Peyer's patch (tissue), 4 donors: ENCODE measurements at places on chromosomes 16 and 17.

- DNase-seq: no peak
Observed at GRCh38 chr16:14499110-14499509, 130.9 kb downstream of the PARN start.

DNA sequence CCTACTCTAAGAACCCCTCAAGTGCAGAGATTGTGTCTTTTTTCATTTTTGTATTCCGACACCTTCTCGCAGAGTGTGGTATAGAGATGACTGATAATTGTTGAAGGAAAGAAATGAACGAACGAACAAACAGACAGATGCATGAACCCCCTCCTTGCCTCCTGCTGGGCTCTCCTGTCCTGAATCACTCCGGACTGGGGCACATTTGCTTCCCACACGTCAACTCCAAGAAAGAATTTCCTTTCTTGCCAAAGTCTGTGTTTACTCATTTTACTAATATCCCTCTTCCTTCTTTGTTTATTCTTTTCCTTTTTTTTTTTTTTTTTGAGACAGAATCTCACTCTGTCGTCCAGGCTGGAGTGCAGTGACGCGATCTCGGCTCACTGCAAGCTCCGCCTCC, 37.5 kb upstream of the BHLHA9 start:
- DNase-seq: no peak

DNA sequence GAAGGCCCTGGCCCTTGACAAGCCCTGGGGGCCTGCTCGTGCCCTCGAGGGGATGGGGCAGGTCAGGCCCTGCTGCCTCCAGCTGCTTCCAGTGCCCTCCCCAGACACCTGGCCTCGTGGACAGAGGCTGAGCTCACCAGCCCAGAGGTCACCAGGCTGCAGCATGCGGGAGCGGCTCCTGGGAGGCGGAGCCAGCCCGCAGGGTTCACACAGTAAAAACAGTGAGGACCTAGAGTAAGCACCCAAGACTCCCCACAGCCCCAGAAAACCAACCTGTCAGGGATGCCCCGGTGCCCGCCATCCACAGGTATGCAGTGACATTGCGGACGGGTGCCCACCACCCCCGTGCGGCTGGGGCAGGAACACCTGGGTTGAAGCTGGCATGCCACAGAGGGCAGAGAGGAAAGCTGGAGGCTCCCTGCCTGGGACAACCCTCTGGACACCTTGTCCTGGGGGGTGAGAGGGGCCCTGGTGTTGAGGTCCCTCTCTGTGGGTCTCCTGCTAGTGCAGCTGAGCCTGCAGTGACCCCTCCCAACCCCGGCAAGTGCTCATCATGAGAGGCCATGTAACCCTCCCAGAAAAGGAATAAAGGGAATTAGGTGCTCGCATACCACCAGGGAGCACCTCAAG, 62.1 kb downstream of the LMF1 start:
- no peak for DNase-seq

DNA sequence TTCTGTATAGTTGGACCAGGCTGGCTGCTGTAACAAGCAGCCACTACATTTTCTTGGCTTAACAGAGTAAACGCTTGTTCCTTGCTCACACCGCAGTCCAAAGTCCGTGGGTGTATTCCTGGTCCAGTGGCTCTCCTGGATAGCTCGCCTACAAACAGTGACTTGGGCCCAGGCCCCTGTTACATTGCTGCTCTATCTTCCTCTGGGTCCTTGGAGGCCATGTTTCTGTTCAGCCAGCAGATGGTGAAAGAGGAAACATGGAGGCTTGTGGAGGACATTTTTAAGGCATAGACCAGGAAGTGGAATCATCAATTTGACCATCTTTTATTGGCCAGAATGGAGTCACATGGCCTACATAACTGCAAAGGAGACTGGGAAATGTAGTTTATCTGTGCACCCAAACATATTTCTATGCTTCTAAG, 55.1 kb downstream of the ATP2C2 start:
- DNase-seq: no peak

- DNase-seq: no peak
Observed at GRCh38 chr17:32330147-32330546, 11.8 kb downstream of the C17orf75 start.

GRCh38 chr17:607361-608147, 107.1 kb downstream of the VPS53 start:
- DNase-seq: no peak

GRCh38 chr16:71709229-71709781, 15.2 kb downstream of the PHLPP2 start:
- DNase-seq: no peak

- DNase-seq: no peak
Observed at GRCh38 chr17:65813306-65813705, 251.9 kb upstream of the AXIN2 start.

GRCh38 chr17:10327640-10328039, 45.2 kb downstream of the MYH13 start:
- DNase-seq: peak; percentile 60

DNA sequence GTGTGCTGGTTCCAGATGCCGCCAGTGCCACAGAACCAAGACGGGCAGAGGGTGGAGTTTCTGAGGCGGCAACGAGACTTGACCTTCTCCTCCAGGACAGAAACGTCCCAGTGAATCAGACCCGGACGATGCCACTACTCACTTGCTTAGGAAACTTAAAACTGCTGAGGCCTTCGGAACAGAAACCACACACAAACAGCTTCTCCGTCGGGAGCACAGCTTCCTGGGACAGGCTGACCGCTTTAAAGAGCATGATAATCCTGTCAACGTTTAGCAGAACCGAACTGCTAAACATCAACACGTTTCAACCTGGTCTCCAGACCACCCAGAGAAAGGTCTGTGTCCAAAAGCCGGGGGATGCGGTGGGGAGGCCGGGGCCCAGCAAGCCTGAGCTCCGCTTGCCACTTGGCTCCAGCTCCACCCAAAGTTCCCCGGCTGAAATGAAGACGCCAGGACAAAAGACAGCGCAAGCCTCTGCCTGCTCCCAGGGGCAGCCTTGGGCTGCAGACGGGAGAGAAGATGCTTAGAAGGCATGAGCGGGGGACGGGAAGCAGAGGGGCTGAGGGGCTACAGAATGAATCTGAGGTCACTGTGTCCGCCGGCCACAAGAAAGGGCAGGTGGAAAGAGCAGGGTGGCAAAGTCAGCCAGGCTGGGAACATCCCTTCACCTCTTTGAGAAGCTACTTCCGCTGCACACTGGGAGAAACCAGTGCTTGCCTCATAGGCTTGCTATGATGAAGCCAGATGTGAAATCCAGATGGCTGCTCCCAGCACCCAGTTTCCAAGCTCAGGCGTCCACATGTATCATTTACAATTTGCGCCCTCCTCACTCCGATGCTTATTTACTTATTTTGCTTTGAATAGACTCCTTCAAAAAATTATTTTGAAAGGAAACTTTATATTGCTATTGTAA, 69.0 kb downstream of the MRM3 start:
- no peak for DNase-seq

DNA sequence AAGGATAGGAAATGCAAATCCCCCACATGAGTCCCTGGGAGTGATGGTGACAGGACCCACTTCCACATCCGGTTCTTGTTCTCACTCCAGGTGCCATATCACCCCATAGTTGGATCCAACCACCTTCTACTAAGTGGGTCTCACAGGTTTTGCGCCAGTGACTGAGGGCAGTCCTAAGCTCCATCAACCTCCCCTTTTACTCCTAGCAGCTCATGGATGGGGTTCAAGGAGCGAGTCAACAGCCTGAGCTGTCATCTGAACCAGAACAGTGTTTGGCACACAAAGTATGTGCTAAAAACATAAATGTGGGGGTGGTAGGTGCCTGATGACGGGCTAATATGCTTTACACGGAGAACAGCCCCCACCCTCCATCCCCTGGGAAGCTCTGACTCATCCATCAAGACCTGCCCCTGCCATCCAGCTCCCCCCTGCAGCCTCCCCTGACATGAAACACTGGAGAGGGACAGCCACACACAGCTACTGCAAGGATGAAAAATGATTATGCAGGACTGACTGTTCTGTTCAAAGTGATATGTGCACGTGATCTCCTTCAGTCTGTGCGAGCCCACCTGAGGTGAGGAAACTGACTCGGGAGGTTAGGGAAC, 143.2 kb upstream of the CDH5 start:
- DNase-seq: no peak

DNA sequence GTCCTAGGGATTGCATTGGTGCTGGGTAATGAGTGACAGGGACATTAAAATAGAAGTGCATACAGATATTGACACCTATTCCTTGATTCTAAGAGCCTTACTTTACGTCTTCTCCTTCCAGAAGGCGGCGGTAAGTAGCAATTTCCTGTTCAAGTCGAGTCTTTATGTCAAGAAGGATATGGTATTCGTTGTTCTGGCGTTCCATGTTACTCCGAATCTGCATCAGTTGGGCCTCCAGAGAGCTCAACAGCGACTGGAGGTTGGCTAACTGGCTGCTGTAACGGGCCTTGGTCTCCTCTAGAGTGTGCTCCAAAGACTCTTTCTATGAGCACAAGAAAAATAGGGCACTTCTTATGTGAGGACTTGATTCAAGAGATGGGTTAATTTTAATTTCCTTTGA, 7.0 kb downstream of the KRT20 start:
- no peak for DNase-seq

DNA sequence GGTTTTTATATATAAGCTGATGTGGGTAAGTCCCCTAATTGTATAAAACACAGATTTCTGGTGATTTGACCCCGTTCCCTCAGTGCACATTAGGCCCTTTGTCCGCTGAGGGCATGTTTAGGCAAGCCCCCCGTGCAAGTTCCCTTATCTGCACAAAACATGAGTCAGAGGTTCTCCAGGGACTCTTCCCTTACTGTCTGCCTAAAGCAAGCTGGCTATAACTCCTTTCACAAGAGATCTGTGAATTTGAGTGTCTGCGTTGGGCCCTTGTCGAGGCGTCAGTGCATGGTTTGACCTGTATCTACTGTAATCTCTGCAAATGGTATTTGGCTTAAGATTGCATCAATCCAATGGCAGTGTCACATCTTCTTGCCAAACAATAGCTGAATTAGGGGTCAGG, 712.8 kb downstream of the CDH8 start:
- DNase-seq: no peak

GRCh38 chr17:48054238-48055185, 6.4 kb downstream of the NFE2L1 start:
- DNase-seq: no peak

DNA sequence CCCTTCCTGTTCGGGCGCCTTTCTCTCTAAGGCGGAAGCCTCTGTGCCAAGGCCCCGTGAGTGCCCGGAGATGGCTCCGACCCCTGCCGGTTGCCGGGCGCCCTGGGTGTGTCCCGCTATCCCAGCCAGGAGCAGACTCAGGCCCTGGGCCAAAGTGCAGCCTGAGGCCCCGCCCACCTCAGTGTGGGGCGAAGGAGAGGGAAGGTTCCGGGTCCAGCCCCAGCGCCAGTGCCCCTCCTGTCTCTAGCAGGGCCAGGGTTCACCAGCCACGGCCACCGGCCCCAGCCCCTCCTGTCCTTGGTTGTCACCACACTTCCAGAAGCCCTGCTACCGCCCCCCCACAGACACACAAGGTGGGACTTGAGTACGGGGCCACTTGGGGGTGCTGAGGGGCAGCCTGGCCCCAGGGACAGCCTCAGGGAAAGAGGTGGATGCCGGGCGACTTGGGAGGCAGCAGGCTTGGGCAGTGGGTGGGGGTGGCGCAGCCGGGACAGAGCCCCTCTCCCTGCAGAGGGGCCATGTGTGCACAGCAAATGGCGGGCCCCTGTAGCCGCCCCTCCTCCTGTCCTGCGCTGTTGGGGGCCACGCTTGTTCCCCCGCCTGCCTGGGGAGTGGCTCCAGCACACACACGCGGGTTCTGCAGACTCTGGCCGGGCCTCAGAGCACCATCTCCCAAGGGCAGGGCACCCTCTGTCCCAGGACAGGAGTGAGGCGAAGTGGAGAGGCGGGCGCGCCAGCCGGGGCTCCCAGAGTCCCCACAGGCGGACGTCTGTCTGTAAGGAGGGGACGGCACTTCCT, 6.0 kb downstream of the C1QTNF8 start:
- DNase-seq: peak; percentile 97

- DNase-seq: no peak
Observed at GRCh38 chr16:13012601-13013000, 111.2 kb downstream of the SHISA9 start.

DNA sequence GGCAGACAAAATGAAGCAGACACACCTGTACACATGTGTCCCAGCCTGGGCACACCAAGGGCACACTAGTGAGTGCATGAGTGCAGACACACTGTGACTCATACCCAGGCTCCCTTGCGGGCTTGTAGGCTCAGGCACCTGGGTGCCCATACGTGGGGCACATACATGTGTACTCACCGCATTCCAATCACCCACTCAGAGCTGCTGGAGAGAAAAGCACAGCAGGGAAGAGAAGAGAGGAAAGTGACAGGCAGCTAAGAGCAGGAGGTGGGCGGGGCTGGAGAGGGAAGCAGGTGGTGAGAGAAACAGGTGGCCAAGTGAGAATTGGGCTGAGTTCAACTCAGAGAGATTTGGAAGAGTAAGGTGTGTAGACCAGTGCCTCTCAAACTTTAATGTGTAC, 54.0 kb downstream of the TMEM132E start:
- peak; percentile 40 for DNase-seq

- no peak for DNase-seq
Observed at GRCh38 chr17:4232168-4232813, 31.5 kb downstream of the ANKFY1 start.

- DNase-seq: no peak
Observed at GRCh38 chr16:30963925-30964511, 6.5 kb downstream of the SETD1A start.

DNA sequence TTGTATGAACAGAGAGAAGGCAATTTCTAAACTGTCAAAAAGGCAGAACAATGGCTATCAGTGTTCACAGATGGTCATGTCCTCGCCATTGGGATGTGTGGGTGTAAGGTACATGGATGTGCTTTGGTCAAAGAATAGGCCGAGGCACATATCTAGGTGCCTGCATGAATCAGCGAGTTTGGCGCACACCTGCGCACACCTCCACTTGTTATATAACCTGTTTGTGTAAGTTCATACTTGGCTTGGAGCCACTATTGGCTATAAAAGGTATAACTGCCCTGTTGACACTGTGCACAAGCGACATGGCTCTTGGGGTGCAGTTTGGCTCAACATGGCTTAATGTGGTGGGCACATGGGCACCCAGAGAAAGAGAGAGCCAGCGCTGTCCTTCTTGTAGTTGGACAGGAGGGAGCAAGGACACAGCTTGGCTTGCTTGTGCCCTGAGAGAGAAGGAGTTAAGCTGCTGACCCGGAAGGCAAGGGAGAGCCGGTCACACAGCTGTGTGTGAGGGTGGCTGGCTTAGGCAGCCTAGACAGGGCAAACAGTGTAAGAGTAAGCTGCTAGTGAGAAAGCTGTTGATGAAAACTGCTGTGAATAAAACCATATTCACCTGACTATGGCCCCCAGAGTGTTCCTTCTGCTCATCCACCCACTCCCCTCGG, 499.1 kb downstream of the KCNJ2 start:
- peak; percentile 70 for DNase-seq

DNA sequence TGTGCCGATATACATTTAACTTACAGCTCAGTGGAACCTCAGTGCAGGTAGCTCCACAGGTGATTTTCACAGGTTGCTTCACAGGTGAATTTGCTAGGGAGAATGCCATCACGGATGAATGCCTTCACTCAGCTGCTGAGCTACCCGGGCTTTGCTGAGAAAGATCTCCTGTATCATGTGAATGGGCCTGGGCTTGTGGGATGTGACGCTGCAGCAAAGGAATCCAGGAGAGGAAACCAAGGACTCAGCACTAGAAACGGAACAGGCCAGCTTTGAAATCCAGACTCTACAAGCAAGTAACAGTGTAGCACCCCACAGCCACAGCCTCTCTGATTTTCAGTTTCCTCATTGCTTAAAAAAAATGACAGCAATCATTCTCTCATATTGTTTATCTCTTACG, 271.4 kb upstream of the MAF start:
- no peak for DNase-seq
